ENCODE measurements at places on chromosomes 13 and 19.

- no peak for DNase-seq
Measured at GRCh38 chr19:44752816-44753625, 4.5 kb downstream of the BCL3 start.

DNA sequence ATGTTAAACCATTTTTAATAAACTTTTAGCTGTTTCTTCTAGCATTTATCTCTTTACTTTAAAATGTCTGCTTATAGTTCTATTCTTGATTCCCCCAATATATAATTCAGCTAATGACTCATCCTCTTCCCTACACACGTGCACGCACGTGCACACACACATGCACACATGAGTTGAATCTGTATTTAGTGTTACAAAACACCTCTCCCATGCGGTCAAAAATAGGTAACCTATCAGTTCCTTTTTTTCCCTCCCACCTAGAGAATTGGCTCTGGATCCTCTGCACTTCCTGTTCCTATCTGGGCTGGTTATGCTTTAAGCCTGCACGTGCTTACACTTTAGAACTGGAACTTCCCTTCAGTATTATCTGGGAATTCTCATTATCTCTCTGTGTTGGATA lies 144.1 kb downstream of the PAN3 start:
- DNase-seq, result no peak

DNA sequence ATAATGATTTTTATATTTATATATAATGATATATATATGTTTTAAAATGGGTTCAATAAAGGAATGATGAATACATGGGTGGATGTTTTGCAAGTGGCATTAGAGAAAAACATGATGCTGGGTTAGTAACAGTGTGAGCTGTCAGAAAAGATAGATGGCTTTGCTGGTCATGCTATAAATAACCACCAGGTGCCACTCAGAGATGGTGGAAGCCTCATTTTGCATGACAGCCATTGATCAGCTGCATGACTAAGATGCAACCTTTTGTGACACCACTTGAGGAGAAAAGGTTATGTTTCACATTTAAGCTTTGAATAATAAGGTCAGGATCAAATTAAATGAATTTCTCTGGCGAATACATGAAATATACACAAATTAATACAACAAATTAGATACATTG lies 737.7 kb downstream of the PCDH9 start:
- DNase-seq, result no peak

DNA sequence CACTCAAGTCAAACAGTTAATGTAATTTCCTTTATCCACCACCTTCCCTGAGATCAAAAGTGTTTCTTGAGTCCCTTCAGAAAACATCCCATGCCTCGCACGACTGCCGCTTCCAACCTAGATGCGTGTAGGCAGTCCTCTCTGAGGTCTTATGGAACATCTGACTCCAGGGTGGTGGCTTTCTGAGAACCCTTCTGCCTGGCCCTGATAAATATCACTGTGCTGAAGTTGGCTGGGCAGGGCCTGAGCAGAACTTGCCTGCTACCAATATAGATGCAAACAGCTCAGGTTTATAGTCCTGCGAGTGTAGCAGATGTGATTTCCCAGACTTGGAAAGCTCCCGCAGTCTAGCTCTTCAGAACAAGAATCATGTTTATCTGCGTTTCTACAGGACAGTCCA lies 61.1 kb upstream of the GPR12 start:
- no peak for DNase-seq

DNA sequence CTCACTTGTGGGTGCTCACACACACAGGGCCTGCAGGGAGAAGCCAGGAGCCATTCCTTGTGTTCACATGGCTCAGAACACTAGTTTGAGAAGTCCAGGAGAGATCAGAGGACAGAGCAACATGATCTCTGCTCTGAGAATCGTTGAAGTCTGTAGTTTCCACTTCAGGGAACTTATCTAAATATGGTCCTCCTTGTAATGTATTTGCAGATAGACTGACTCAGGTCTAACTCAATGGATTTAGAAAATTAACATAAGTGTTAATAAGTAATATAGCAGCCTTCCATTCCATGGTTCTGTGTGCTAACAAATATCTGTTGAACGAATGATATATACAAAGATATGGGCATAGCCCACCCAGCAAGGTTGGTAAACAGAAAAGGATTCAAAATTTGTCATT lies 119.8 kb upstream of the STARD13 start:
- no peak for DNase-seq

- no peak for DNase-seq
Measured at GRCh38 chr13:70357031-70357430, 248.8 kb upstream of the KLHL1 start.

DNA sequence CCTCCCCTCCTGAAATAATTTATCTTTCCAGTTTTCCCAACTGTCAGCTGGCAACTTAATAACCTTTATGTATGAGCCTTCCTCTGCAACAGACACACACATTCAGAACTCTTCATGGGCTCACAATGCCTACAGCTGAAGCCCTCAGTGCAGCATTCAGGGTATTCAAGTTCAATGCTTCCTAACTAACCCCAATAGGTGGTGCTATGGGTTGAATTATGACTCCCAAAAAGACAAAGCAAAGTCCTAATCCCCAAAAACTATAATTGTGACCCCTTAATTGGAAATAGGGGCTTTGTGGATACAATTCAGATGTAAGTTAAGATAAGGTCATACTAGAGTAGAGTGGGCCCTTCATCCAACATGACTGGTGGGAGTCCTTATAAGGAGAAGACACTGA lies 202.2 kb downstream of the SUCLA2 start:
- no peak for DNase-seq

GRCh38 chr13:62033934-62034333 lies 618.3 kb upstream of the PCDH20 start:
- no peak for DNase-seq

GRCh38 chr13:110136660-110137585 lies 170.0 kb downstream of the COL4A1 start:
- no peak for DNase-seq

GRCh38 chr13:114279146-114279545 lies 2.3 kb upstream of the UPF3A start:
- no peak for DNase-seq

DNA sequence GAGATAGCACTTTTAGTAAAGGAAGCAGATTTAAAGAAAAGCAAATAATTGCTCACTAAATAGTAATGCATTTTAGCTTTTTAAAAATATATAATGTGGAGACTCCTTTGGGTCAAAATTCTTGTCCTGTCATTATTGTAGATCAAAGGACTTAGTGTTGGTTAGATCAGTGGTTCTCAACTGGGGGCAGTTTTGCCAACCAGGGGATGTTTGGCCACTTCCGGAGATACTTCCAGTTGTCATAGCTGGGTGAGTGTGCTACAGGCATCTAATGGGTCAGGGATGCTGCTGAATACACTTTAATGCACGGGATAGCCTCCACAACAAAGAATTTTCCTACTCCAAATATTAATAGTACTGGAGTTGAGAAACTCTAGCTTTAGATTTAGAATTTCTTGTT lies 126.8 kb downstream of the LMO7 start:
- DNase-seq, result no peak

GRCh38 chr13:33493672-33494365 lies 208.3 kb upstream of the STARD13 start:
- no peak for DNase-seq

DNA sequence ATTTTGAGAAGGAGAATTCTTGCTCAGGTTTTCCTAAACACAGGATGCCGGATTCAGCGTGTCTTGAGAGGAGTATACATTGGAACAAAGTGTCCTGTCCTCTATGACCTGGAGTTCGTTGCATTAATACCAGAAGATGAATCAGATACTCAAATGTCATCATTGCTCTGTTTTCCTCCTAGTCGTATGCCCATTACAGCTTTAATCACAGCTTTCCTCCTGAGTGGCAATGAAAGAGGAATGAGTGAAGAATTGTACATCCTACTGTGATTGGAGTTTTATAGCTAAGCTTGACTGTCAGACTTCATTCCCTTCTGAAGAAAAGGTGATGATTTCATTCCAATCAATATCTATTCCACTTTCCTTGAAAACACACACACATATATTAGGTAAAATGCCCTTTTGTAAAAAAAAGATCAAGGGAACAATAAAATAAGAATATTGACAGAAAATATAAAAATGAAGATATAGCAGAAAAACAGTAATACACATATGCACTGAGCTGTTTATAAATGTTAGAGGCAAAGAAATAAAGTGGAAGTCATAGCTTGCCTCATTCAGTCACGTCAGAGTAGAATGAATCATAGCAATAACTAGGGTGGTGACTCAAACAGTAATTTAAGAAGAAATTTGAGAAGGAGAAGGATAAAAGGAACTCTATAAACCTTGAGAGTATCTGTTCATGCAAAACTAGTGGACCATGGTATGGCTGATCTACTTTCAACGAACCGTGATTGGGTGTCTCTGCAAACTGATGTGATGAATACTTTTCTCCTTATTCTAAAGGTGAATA lies 501.5 kb downstream of the SUCLA2 start:
- DNase-seq, result no peak

- DNase-seq, result no peak
Measured at GRCh38 chr13:22463089-22463488, 717.7 kb upstream of the SGCG start.

GRCh38 chr13:26222520-26223046 lies 469 bp upstream of the RNF6 start:
- DNase-seq, result no peak

DNA sequence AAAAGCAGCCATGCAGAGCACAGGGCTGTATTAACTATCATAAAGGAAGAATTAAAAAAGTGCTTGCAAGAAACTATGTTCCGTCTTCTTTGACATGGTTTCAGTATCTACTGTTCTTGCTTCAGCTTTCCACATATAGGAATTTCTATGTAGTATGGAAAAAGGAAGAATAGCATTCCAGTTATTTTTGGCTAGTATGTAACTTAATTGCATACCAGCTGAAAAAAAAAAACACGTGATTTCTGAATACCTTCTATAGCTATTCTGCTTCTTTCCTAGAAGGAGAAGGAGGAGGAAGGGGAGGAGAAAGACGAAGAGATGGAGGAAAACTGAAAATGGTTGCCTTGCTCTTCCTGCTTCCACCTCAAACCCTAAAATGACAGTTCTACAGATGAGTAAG lies 619.0 kb downstream of the KCTD12 start:
- DNase-seq, result no peak

- DNase-seq, result no peak
Measured at GRCh38 chr19:7690779-7691258, 10.2 kb downstream of the TRAPPC5 start.

DNA sequence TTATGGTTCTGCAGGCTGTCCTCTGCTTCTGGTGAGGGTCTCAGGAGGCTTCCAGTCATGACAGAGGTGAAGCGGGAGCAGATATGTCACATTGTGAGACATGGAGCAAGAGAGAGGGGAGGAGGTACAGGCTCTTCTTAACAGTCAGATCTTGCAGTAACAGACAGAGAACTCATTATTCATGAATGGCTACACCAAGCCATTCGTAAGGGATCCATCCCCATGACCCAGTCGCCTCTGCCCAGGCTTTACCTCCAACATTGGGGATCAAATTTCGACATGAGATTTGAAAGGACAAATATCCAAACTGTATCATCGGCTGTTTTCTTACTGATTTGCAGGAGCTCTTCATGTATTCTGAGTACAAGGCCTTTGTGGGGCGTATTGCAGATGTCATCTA lies 21.7 kb downstream of the ZNF507 start:
- no peak for DNase-seq

DNA sequence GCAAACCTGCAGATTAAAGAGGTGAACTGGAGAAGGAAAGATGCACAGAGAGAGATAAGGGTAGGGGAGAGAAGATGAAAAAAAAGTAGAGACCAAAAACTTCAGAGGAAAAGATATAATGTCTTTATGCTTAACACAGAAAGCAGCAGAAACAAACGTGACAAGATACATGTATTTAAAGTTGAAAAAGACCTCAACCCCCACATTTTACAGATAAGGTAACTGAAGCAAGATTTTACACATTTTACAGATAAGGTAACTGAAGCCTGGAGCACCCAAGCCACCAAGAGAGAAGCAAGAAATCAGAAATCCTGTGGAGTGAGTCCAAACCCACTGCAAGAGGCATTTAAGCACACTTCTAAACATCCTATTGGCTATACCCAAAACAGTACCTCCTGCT lies 185.3 kb downstream of the TBC1D4 start:
- no peak for DNase-seq

DNA sequence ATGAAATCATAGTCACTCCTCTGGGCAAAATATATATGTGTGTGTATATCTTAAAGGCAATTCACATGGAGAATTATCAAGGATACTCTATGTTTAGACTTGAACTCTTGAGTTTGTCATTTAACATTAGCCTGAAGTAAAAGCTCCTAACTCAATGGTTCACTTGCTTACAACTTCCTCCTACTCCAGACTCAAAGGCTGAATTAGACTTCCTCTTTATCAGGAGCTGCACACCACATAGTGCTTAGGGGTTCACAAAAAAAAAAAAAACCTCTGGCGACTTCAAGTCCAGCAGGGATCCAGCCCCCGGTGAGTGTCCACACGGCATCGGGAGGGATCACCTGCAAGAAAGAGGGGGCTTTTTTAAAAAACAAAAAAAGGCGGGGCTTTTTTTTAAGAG lies 68.2 kb upstream of the LSM14A start:
- no peak for DNase-seq

DNA sequence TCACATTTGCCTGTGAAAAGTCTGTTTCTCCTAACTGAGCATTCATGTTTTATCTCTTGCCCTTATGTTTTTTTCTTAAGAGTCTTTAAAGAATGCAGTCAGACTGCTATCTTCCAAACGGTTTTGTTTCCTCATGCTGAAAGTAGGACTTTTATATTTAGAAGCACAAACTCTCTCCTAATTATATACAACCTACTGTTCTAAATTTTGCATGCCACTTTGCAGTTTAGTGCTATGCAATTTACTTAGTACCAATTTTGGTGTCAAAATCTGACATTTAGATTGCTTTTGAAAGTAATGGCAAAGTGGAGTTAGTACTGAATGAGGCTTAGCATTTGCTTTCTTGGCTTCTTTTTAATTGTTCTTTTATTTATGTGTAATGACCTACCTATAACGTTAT lies 55.1 kb upstream of the PCDH20 start:
- DNase-seq, result no peak

DNA sequence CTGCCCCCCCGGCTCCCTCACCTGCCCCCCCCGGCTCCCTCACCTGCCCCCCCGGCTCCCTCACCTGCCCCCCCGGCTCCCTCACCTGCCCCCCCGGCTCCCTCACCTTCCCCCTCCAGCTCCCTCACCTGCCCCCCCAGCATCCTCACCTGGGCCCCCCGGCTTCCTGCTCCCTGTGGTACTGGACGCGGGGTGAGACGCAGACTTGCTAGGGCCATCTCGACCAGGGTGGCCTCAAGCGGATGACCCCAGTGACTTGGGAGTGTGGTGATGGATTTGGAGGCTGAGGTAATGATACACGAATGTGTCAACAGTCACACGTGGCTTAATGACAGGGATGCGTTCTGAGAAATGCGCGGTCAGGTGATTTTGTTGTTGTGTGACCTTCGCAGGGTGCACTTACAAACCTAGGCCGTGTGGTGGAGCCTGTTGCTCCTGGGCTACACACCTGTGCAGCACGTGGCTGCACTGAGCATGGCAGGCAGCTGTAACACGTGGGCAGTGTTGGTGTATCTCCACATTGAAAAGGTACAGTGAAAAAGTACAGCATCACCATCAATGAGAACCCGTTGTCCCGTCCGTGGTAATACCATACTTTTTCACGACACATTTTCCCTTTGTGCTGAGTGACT lies 197.8 kb downstream of the TEX29 start:
- DNase-seq, result no peak

GRCh38 chr13:42215578-42216421 lies 56.2 kb upstream of the AKAP11 start:
- DNase-seq, result no peak

- no peak for DNase-seq
Measured at GRCh38 chr13:37173214-37173613, 67.8 kb upstream of the CSNK1A1L start.

- DNase-seq, result no peak
Measured at GRCh38 chr13:46160471-46161066, 21.4 kb downstream of the LCP1 start.

All from NCI-H2081 treated with DMSO at 0.1 percent for 48 hours (cell line).